Sigmoid colon (tissue), 7 donors: ENCODE measurements at places on chromosomes 4 and X. TPM values are rescaled to one million over a fixed set of nuclear protein-coding genes. Genes with fewer than 3 reads are reported as not detected.

The VEGFD gene
- total RNA-seq: 11.4 TPM

- no peak overlapping the region for H3K4me3 ChIP-seq
- peaks cover 3% of the 10 kb centered on the region for H3K4me1 ChIP-seq
- DNase-seq: no peak
- H3K36me3 ChIP-seq: no peaks in the 10 kb centered on the region
These were observed 4.7 kb downstream of the RIPPLY1 start for GRCh38 chrX:106898462-106898861.

The SYN1 gene
- 0.68 TPM for total RNA-seq

DNA sequence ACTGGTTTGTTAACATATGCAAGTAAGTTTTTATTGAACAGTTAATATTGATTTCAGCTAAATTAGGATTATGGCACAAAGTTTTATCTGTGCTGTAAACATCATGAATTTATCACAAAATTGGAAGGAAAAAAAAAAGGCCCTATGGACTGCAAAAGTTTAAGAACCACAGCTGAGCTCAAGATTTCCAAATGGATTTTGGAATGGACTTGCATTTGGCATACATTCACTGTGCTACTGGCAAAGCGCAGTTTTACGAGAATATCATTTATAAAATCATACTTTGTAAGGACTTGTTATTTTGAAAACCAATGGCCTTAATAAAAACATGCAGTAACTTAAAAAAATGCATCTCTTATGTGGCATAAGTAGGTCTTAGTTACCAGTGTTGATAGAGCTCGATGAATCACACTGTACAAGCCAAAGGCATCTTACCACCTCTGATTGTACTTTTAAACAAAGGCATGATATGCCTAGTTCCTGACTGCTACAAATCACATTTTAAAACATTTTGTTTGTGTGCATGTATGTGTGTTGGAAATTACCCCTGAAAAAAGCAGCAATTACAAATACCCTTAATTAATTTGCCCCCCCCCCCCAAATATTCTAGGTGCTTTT is 58.6 kb downstream of the TAB3 start:
- no peaks in the 10 kb centered on the region for H3K27me3 ChIP-seq
- H3K27ac ChIP-seq: no peak overlapping the region
- no peak overlapping the region for H3K4me3 ChIP-seq
- no peaks in the 10 kb centered on the region for H3K4me1 ChIP-seq

GRCh38 chr4:83362492-83363329 is 28.1 kb upstream of the HPSE start:
- H3K4me1 ChIP-seq: no peaks in the 10 kb centered on the region
- no peak overlapping the region for H3K27ac ChIP-seq
- DNase-seq: no peak
- no peak overlapping the region for H3K4me3 ChIP-seq
- no peaks in the 10 kb centered on the region for H3K36me3 ChIP-seq

The CLDN22 gene
- not detected for total RNA-seq

The MGAT4D gene
- total RNA-seq: not detected

DNA sequence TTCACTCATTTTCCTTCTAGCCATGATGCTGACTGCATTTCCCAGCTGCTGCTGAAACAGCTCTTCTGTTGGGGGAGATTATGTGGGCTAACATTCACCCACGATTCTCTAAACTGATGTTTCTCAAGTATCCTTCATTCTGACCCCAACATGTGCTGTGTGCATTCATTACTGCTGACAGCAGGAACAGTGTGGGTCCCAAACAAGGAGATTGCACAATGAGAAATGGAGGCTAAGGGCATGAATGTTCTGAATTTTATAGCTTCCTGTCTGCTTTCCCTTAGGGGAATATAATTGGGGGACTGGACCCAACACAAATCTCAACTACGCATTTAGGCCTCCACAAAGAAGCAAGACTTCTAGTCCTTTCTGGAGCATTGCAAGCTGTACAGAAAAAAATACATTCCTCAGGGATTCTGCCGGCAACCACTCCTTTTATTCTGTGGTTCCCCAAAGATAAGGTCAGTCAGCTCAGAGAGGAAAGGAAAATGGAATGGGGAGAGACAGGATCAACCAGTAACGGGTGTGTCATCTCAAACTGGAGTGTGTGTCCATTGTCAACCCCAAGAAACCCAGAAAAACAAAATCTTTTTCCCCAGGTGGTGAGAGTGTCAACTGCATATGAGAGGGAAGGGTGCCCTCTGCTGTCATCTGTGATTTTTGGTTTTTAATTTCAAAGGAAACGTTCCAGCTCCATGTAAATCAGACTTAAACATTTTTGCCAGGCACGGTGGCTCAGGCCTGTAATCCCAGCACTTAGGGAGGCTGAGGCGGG is 81.5 kb upstream of the EGFL6 start:
- no peaks in the 10 kb centered on the region for H3K4me1 ChIP-seq
- peak; percentile 64 for DNase-seq

GRCh38 chr4:150828159-150828558 is 186.9 kb downstream of the LRBA start:
- H3K27ac ChIP-seq: no peak overlapping the region
- H3K27me3 ChIP-seq: no peaks in the 10 kb centered on the region
- DNase-seq: no peak
- no peaks in the 10 kb centered on the region for H3K36me3 ChIP-seq

DNA sequence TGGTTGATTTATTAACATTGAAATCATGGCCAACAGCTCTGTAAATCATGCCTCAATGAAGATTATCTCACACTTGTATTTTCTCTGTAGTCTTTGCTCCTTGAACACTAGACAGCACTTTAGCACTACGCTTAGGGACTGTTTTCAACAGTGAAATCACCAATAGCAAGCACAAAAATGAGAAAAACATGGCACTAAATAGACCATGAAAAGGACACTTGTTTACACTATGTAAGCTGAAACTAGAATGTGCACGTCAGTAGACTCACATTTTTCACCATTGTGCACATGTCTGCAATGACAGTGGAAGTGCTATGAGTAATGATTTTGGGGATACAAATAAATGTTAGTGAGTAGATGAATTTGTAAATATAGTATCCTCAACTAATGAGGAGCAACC is 3.1 kb downstream of the BMP2K start:
- no peak overlapping the region for H3K4me3 ChIP-seq
- no peaks in the 10 kb centered on the region for H3K27me3 ChIP-seq
- no peak overlapping the region for H3K27ac ChIP-seq
- H3K4me1 ChIP-seq: peaks cover 9% of the 10 kb centered on the region
- no peaks in the 10 kb centered on the region for H3K36me3 ChIP-seq
- no peak for DNase-seq

The CCDC160 gene
- 1.4 TPM for total RNA-seq

- H3K4me3 ChIP-seq: no peak overlapping the region
- H3K36me3 ChIP-seq: no peaks in the 10 kb centered on the region
- H3K27ac ChIP-seq: no peak overlapping the region
- no peaks in the 10 kb centered on the region for H3K4me1 ChIP-seq
- DNase-seq: peak; percentile 57
These were observed 21.5 kb downstream of the NAT8L start for GRCh38 chr4:2080429-2081300.

GRCh38 chrX:131907488-131908314 is 115.4 kb upstream of the STK26 start:
- no peak overlapping the region for H3K4me3 ChIP-seq
- H3K36me3 ChIP-seq: no peaks in the 10 kb centered on the region
- no peaks in the 10 kb centered on the region for H3K27me3 ChIP-seq
- H3K27ac ChIP-seq: no peak overlapping the region
- H3K4me1 ChIP-seq: no peaks in the 10 kb centered on the region

The ADGRG4 gene
- not detected for total RNA-seq

- no peaks in the 10 kb centered on the region for H3K27me3 ChIP-seq
- no peak overlapping the region for H3K4me3 ChIP-seq
- no peaks in the 10 kb centered on the region for H3K4me1 ChIP-seq
- no peak overlapping the region for H3K27ac ChIP-seq
These were observed 39.3 kb downstream of the PAGE1 start for GRCh38 chrX:49656533-49656932.

DNA sequence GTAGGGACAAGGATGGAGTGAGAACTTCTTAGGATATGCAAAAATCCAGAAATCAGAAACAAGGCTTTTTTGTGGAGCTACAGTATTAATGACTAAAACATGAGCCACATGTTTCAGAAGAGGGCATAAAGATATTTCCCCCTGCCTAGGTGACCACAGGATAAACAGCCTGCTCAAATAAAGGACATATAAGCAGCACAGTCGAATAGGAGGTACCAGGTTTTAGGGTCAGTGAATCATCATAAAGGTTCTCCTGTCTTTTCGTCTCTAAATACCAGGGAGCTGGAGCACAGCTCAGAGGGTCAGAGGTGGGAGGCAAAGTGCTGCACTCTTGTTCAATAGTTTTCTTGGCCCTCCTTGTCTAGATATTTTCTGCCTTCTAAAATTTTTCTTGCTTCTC is 211.9 kb upstream of the HS3ST1 start:
- H3K4me1 ChIP-seq: no peaks in the 10 kb centered on the region

DNA sequence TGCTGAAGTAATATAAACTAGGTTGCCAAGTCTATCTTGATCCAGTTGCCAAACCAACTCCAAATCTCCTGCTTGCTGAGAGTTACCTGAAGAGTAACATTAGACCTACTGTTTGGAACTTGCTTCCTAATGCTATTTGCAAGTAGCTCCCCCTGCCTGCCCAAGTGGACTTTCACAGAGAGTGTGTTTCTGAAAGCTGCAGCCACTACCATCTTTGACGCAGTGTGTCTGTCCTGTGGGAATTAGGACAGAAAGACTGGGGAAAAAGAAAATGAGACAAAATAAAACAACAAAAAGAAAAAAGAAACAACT is 195.0 kb upstream of the HS3ST1 start:
- no peaks in the 10 kb centered on the region for H3K4me1 ChIP-seq
- H3K4me3 ChIP-seq: no peak overlapping the region
- no peaks in the 10 kb centered on the region for H3K27me3 ChIP-seq
- no peaks in the 10 kb centered on the region for H3K36me3 ChIP-seq

DNA sequence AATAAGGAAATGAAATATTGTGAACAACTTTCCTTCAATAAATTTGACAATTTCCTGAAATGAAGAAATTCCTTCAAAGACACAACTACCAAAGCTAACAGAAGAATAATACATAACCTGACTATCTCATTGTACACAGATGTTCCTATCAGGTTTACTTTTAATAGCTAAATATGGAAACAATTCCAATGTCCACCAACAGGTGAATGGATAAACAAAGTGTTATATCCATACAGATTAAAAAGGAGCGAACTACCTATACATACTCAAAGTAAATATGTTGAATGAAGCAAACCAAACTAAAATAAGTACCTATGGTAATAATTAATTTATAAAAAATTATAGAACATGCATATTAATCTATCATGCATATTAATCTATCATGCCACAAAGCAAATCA is 554.9 kb downstream of the PPP4R3C start:
- no peak for DNase-seq
- H3K36me3 ChIP-seq: no peaks in the 10 kb centered on the region
- no peaks in the 10 kb centered on the region for H3K4me1 ChIP-seq
- no peak overlapping the region for H3K4me3 ChIP-seq

GRCh38 chrX:106611679-106612392 is at the start of gene RADX:
Gene RADX (plus strand): TSS chrX:106611978. CDS start chrX:106612081, 103 bp downstream.
- H3K4me1 ChIP-seq: no peaks in the 10 kb centered on the region
- DNase-seq: peak; percentile 88
- no peaks in the 10 kb centered on the region for H3K36me3 ChIP-seq
- H3K27ac ChIP-seq: peak within 1 kb of the TSS; percentile 45

The CT47B1 gene
- total RNA-seq: not detected

DNA sequence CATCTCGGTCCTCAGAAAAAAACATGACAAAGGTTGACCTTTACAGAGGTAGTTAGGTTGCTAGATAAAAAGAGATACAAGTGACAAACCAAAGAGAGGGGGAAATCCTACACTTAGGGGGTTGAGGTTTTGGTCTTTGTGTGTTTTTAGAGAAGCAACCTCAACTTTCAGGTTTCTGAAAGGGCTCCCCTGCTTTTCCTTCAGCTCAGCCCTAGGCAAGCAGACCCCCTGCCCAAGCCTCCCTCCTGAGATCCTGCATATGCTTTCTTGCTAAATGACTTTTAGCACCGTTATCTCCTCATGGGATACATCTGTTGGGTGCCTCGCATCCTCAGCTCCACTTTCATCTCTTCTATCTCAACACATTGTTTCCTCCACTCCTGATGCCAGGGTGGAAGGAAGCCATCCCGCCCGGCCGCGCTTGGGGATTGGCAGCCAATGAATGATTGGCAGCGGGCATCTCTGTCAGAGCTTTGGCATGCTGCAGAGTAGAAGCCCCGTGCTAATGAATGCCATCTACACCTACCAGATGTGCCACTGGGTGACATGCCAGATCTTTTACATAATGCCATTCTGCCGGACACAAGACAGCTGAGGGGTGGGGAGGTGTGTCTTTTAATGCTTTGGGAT is 15.0 kb upstream of the PRDM8 start:
- H3K27ac ChIP-seq: no peak overlapping the region
- no peaks in the 10 kb centered on the region for H3K27me3 ChIP-seq
- no peaks in the 10 kb centered on the region for H3K36me3 ChIP-seq
- peaks cover 29% of the 10 kb centered on the region for H3K4me1 ChIP-seq
- no peak for DNase-seq

DNA sequence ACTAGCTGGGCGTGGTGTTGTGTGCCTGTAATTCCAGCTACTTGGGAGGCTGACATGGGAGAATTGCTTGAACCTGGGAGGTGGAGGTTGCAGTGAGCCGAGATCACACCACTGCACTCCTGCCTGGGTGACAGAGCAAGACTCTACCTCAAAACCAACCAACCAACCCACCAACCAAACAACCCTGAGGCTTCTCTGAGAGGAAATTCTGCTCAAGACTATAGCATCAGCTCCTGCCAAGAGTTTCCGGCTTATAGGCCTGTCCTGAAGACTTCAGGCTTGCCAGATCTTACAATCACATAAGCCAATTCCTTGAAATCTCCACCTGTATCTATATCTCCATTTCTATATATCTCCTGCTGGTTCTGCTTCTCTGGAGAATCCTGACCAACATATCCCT is 173.8 kb upstream of the TBC1D9 start:
- peaks cover 2% of the 10 kb centered on the region for H3K36me3 ChIP-seq
- DNase-seq: no peak
- peak overlapping the region; percentile 19 for H3K27ac ChIP-seq
- no peak overlapping the region for H3K4me3 ChIP-seq

The IL1RAPL2 gene
- total RNA-seq: 1.1 TPM

- H3K4me3 ChIP-seq: no peak overlapping the region
- no peaks in the 10 kb centered on the region for H3K27me3 ChIP-seq
- H3K4me1 ChIP-seq: no peaks in the 10 kb centered on the region
- DNase-seq: no peak
These were observed 50.1 kb upstream of the ACSL4 start for GRCh38 chrX:109782994-109783700.

GRCh38 chr4:7715271-7716009 is 224.2 kb downstream of the AFAP1 start:
- no peak overlapping the region for H3K27ac ChIP-seq
- H3K36me3 ChIP-seq: no peaks in the 10 kb centered on the region
- no peaks in the 10 kb centered on the region for H3K27me3 ChIP-seq
- peaks cover 7% of the 10 kb centered on the region for H3K4me1 ChIP-seq
- DNase-seq: no peak
- no peak overlapping the region for H3K4me3 ChIP-seq

The TBC1D25 gene
- total RNA-seq: 10.4 TPM

The SMIM31 gene
- not detected for total RNA-seq
